ENCODE measurements at places on chromosomes 5 and 9. TPM values are rescaled to one million over a fixed set of nuclear protein-coding genes. Genes with fewer than 3 reads are reported as not detected.

DNA sequence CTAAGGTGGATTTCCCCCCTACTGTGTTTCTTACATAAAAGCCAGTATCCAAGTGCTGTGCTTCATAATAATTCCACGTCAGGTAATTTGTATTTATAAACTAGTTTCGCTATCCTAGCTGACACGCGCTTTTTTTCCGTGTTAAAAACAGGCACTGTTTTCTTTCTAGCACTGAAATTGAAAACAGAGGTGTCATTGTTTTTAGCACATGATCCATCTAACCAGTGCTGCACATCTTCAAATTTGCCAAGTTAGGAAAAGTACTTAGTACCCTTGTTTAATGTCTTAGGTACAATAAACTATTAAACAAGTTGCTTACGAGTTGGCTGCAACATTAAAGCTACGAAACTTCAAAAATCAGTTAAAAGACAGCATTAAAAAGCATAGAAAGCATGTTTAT is 49.9 kb downstream of the JMY start:
- DNase-seq: no peak

GRCh38 chr9:105972466-105973204 is 278.3 kb downstream of the TMEM38B start:
- DNase-seq: no peak

The GTF2H2C gene
- 33.1 TPM for polyA plus RNA-seq

The ZNF658 gene
- 2.6 TPM for polyA plus RNA-seq

DNA sequence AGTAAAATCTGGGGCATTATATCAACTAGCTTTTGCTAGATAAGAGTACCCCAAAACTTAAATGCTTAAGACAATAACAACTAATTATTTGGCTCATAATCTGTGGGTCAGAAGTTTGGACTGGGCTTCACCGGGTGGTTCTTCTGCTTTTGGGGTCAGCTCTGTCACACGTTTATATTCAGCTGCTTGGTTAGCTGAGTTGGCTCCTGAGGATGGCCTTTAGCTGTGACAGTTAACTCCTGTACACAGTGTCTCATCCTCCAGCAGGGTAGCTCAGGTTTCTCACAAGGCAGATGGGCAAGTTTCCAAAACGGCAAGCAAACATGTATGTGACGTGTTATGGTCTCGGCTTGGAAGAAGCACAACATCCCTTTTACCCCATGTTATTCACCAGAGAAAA is 488.2 kb downstream of the TLE4 start:
- DNase-seq: no peak

DNA sequence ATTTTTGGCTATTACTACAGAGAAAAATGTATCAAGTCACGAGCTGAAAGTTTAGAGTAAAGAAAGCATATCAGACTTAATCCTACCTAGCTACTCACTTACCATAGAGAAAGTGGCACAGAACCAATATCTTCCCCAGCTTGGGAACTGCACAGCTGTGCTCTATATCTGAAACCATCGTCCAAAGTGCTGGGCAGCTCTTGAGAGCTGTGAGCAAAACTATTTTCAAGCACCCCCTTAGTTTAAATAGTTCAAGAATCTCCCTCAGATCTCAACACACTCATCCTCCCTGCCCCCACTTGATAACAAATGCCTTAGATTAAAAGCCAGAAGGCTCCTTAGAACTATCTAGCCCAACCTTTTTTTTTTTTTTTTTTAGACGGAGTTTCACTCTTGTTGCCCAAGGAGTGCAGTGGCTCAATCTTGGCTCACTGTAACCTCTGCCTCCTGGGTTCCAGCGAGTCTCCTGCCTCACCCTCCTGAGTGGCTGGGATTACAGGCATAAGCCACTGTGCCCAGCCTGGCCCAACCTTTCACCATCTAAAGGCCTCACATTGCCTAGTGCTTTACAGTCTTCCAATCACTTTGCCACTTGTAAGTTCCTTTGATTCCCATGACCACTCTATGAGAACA is 94.2 kb upstream of the APC start:
- DNase-seq: no peak

The SYK gene
- polyA plus RNA-seq: 5.0 TPM

The CXCL14 gene
- 41.2 TPM for polyA plus RNA-seq

The NEUROG1 gene
- polyA plus RNA-seq: not detected

DNA sequence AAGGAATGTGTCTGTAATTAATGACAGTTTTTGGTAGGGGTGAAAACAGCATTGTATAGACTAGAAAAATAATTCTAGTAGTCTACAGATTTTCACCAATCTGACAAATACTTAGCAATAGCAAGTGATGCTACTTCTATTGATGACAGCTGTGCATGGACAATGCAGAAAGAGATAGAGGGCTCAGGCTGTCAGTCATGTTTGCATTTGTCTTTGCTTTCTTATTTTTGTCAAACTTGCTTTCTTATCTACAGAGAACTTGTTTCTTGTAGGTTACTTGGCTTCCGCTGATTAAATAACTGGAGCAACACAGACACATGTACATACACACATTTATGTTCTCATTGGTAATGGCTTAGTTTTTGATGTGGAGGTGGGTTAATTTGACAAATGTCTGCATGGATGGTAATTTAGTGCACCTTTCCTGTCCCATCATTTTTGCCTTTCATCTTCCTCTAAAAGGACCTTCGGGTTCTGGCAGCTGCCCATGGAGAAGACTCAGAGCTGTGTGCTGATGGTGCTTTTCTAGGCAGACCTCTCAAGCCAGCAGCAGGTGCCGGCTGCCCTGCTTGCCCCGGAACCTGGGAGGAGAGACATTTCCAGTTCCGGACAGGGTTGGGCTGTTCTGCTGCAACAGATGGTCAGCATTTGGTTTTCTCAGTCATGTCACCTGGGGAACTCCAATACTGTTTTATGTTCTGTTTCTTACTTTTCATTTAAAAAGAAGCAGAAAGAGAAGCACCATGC is 28.8 kb downstream of the CAMK4 start:
- no peak for DNase-seq

DNA sequence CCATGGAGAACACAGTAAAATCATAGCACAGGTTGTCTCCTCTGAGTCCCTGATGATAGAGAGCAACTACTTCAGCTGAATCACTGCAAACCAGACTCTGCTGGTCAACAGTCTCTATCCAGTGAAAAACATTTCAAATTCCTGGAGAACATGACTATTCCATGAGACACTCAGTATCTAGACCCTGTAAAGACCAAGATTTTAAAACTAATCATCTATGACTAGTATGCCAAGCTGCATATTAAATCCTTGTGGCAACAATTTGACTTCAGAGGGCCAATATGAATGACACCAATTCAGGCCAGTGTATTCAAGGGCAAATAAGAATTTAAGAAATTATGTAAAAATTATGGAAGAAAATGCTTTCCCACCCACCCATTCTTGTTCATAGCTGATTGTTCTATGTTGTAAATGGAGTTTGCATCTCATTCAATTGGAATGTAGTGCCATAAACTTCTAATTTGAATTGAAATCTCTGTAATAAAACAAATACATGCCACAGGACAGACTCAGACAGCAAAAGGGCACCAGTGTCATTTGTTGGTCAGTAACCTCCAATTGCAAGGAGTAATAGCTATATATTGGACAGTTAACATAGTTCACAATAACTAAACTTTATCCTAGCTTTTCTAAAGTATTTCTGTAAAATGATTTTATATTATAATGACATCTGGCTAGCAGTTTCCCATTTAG is 80.1 kb upstream of the LPAR1 start:
- no peak for DNase-seq

GRCh38 chr5:123754908-123755307 is 242.9 kb downstream of the CSNK1G3 start:
- DNase-seq: no peak

The LIFR gene
- 48.9 TPM for polyA plus RNA-seq

The RORB gene
- 0.06 TPM for polyA plus RNA-seq

The RNF20 gene
- polyA plus RNA-seq: 36.3 TPM

- DNase-seq: no peak
Observed at GRCh38 chr5:152124409-152125041, 199.9 kb upstream of the GLRA1 start.

DNA sequence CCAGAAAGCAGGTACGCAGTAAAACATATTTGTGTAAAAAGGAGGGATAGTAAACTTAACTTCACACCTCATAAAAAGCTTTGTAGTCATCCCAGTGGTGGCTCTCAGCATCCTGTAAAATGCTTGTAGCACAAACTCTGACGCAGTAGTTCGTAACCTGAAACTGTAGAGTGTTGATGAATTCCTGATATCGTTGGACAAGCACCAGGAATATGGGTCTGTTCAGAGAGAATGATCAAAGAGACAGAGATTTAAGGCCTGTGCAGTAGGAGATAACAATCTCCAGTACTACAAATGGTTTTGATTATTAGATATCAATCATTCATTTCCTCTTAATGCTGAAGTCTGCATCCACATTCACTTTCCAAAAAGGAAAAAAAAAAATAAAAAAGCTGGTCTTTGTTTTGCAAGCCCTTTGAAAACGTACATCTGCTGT is 148.5 kb downstream of the KIAA0825 start:
- DNase-seq: peak; percentile 33

DNA sequence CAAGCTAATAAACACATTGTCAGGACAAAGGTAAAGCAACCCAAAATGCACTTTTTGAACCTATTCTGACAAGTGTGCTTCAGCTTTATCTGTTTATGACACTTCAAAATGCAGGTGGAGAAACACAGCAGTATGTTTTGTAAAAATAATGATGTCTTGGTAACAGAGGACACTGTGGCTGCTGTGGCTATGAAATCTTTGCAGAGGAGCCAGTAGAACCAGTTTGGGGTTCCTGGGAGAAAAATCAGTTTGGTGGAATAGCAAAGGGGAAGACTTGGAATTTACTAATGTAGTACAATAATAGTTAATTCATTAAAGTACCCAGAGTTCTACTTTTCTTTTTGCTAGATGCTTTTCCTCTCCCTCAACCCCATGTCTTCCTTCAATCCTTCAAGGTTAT is 40.6 kb downstream of the SIL1 start:
- no peak for DNase-seq

DNA sequence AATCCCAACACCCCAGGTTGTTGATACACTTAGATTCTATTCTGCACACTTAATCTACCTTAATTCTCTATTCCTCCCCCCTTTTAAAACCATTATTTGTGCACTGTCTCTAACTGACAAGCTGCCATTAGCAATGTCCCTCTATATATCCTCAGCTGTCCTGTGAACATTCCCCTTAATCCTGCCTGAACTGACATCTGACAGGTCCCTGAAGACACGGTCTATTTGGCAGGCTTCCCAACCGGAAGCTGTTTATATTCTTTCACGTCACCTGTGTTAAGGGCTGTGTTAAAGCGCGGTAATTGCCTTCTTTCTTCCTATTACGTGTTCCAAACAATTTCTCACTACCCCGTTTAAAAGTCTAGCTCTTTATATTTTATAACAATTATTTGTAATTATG is 277.3 kb downstream of the CDH9 start:
- DNase-seq: no peak

DNA sequence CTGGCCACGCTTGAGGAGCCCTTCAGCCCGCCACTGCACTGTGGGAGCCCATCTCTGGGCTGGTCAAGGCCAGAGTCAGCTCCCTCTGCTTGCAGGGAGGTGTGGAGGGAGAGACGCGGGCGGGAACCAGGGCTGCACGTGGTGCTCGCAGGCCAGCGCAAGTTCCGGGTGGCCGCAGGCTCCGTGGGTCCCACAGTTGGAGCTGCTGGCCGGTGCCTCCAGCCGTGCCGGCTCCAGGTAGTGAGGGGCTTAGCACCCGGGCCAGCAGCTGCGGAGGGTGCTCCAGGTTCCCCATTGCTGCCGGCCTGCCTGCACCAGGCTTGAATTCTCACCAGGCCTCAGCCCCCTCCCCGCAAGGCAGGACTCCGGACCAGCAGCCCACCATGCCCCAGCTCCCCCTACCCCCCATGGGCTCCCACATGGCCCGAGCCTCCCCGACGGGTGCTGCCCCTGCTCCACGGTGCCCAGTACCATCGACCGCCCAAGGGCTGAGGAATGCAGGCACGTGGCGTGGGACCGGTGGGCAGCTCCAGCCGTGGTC is 192.8 kb upstream of the IZUMO3 start:
- no peak for DNase-seq

DNA sequence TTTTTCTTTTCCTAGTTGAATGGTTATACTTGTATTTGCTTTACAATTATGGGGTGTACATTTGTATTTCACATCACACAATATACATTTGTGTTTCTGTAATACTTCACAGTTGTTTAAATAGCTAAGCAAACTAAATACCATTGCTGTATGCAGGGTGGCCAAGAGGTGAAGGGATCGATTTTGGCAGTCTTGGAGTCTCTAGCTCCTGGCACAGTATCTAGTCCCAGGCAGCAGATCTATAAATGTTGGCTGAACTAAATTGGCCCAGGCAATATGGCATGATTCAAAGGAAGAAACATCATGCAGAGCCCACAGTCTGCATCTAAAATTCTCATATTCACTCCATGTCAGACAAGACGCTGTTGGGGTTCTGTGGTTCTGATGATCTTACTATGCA is 110.1 kb upstream of the GPBP1 start:
- no peak for DNase-seq

GRCh38 chr5:68661237-68661636 is 432.6 kb upstream of the SLC30A5 start:
- no peak for DNase-seq

DNA sequence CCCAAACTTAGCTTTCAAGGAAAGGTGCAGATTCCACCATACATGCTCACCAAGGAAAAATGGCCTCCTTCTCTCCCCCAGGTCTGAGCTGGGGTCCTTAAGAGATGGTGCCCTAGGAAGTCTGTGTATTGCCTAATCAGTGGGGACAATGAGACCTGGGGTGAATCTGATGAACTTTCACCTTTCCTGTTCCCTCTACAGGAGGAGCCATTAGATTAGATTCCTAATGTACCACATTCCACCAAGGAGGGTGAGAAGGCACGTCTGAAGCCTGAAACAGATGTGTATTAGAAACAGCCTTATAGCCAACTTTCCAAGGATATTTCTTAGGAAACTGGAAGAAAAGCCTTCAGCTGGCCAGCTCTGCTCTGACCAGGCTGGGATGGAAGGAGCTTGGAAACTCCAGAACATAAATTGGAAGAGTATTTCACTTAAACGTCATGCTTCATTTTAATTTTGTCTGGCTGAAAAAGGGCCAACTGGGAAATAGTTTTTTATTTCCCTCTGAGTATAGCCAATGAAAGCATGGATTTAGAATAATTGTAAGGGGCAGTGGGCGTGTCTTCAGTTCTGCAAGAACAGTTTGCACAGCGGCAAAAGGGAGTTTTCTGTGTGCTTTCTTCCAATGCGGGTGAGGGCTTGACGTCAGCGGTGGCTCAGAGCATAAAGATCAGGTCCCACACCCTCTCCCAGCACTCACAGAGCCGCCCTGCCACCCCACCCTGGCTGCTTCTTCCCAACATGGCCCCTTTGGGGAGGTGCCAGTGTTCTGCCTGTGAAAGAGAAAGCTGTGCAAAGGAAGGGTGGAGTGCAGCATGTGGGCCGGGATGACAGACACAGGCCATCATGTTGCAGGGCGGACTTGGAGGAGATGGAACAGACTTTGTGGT is 210.9 kb downstream of the ESM1 start:
- peak; percentile 82 for DNase-seq

DNA sequence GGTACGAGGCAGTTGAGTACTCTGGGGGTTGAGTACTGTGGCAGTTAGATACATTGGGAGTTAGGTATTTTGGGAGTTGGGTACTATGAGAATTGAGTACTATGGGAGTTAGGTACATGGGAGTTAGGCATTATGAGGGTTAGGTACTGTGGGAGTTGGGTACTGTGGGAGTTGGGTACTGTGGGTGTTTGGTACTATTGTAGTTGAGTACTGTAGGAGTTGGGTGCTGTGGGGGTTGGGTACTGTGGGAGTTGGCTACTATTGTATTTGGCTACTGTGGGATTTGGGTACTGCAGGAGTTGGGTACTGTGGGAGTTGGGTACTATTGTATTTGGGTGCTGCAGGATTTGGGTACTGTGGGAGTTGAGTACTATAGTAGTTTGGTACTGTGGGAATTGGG is 4.8 kb upstream of the SLC6A19 start:
- no peak for DNase-seq

Measured in hindlimb muscle (tissue), 1 donor.